ENCODE measurements at places on chromosomes 2 and 18. TPM values are rescaled to one million over a fixed set of nuclear protein-coding genes. Genes with fewer than 3 reads are reported as not detected.

DNA sequence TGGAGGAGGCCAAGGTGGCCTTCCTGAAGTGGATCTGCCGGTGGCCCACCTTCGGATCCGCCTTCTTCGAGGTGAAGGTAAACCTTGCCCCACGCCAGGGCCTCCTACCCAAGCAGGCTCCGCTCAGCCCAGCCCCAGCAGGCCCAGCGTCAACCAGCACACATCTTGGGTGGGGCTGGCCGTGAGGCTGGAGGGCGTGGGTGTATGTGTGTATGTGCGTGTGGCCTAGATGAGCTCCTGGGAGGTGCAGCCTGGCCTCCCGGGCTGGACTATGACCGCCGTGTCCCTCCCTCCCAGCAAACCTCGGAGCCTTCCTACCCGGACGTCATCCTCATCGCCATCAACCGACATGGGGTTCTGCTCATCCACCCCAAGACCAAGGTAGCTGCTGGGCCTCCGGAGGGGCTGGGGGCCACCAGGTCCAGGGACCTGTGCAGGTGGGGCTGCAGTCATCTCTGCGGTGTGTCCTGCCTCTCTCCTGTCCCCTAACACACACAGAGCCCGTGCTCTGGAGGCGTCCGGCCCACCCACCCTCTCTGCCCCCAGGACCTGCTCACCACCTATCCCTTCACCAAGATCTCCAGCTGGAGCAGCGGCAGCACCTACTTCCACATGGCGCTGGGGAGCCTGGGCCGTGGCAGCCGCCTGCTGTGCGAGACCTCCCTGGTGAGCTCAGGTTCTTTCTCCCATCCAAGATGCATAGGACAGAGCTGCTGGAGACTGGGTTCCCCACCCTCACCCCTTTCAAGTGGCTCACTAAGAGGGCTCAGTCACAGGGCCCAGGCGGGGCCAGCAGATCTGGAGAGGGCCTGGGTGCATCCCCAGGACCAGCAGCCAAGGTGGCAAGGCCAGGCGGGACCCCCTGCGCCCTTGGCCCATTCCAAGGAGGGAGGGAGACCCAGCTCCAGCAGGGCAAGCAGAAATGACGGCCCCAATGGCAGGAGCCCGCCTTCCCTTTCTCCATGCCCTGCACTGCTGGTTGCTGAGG lies 9.4 kb upstream of the GPR17 start:
- no peak for DNase-seq

DNA sequence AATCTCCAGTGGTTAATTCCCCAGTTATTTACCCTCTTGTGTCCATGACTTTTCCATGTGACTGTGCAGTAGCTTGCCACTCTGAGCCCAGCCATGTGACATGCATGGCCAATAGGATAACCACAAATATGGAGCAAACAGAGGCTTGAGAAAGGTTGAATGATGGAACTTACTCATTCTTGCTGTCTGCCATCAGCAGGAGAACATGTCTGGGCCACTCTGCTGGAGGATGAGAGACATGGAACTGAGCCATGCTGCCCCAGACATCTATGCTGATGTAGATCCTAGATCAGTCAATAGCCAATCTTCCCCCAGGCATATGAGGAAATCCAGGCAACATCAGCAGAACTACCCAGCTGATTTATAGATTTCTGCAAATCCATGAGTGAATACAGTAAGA lies 992.3 kb upstream of the FANCL start:
- no peak for DNase-seq

Gene MAP3K19
- polyA plus RNA-seq, result not detected

Gene EFR3B
- not detected for polyA plus RNA-seq

Measured in immature natural killer cell (primary cell).